Panc1 (cell line): ENCODE measurements at places on chromosomes 12 and 14.

DNA sequence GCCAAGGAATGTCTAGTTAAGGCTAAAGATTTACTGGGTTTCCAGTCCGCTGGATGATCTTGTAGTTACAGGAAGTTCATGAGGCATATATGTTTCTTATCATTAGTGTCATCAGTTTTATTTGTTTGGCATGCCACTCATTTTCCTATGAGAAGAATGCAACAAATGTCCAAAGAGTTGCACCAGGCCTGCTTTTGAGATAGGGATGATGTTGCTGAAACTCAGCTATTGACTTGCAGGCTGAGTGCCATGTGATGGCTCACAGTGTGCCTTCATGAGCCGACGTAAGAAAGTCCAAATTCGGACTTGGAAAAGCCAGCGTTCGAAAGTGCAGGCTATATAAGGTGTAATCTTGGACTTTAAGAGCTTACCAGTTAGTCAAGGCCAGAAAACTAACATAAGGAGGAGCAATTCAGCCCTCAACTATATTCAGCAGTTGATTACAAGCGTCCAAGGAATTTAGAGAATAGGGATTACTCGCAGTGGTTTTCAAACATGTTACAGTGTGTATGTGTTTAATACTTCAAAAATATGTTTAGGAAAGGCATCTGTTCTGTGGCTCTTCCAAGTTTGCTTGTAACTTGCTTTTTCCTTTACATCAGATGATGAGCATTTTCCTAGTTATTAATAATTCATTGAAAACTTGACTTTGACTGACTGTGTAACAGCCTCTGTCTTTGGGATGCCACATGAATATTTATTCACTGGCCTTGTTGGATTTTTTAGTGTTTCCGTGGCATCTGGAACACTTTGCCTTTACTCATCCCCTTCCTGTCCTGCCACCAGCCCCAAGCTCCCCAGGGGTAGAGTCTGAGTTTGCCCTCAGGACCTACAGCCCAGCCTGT lies 101.3 kb downstream of the LGMN start:
- DNase-seq: no peak

- no peak for DNase-seq
Measured at GRCh38 chr12:3249081-3249800, 172.1 kb downstream of the TSPAN9 start.

DNA sequence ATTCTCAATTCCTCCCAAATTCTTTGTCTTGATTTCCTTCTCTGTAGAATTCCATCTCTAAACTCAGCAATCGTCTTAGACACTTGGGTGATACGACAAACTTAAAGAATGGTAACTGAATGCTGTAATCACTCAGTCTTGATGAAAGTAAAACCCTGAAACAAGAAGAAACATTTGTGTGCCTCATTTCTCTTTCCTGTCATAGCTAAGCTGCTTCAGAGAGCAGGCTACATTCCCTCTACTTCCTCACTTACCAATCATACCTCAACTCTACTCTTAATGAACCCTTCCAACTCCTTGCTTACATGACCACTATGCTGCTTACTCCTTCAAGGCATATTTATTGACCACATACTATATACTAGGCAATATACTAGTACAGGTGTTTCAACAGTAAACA lies 8.3 kb downstream of the MAP4K5 start:
- no peak for DNase-seq

- DNase-seq: no peak
Measured at GRCh38 chr12:49644620-49644994, 21.2 kb downstream of the PRPF40B start.

DNA sequence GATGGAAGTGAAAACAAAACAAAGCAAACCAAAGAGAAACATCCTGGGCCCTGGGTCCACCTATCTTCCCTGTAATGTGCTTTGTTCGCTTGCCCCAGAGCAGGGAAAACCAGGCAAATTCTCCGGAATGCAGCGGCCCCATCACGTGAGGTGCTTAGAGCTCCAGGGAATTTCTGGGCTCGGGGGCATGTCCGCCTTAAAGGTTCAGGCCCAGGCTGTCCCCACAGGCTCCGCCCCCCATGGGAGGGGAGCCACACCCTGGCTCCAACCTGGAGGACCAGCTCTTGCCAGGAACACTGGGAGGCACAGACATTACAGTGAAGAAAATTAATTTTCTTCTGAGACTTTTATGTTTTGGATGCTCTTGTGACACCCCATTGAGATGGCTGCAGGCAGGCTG lies 69.9 kb downstream of the RBM19 start:
- DNase-seq: no peak

DNA sequence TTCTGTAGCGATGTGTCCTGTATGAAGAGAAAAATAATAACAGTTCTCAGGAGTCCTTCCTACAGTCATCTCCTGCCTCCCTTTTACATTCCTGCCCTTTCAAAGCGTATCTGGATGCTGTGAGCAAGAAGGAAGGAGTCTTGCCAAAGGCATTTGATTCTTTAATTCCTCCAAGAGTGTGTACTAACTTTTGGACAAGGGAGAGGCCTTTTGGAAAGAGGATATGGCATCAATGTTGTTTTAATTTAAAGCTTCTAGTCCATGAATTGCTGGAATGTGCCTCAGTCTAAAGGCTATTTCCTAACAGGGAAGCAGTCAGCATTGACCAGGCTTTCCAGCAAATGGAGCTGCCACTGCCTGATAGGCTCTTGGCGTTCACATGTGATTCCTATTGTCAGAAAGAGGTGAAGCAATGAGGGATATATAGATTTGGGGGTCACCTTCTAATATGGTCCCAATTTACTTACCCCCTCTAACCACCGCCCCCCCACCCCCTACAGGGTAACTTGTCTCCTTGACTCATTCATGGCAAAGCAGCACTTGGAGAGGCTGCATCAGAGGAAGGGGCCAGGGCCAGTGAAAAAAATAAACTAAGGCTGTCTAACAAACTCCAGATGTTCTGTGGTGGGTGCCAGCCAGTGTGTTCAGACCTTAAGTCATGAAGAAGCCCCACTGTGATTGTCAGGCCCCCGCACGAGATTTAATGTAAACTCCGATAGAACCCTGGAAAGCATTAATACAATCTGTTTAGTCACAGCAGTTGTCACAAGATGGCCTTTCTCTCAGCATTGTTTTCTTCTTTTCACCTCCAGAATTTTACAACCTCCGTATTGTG lies 220.3 kb downstream of the FBXL14 start:
- no peak for DNase-seq

GRCh38 chr12:11834931-11835330 lies 185.5 kb downstream of the ETV6 start:
- no peak for DNase-seq

DNA sequence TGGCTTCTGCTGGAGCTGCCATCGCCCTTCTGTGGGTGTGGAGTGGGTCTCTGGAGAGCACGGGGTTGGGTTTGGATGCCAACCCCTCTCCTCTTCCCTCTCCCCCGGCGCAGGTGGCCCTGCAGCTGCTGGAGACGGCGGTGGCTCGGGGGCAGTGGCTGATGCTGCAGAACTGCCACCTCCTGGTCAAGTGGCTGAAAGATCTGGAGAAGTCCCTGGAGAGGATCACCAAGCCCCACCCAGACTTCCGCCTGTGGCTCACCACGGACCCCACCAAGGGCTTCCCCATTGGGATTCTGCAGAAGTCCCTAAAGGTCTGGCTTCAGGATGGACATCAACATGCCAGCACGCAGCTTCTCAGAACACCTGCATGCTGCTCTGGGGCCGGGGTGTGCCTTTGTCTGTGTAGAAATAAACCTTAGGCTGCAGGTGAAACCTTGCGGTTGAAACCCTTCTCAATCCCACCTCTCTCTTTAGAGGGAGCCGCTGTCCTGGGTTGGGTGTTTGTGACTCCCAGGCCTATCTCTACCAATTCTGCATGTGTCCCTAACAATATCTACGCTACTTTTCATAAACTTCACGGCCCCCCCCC lies 44.3 kb downstream of the CCDC92 start:
- no peak for DNase-seq

DNA sequence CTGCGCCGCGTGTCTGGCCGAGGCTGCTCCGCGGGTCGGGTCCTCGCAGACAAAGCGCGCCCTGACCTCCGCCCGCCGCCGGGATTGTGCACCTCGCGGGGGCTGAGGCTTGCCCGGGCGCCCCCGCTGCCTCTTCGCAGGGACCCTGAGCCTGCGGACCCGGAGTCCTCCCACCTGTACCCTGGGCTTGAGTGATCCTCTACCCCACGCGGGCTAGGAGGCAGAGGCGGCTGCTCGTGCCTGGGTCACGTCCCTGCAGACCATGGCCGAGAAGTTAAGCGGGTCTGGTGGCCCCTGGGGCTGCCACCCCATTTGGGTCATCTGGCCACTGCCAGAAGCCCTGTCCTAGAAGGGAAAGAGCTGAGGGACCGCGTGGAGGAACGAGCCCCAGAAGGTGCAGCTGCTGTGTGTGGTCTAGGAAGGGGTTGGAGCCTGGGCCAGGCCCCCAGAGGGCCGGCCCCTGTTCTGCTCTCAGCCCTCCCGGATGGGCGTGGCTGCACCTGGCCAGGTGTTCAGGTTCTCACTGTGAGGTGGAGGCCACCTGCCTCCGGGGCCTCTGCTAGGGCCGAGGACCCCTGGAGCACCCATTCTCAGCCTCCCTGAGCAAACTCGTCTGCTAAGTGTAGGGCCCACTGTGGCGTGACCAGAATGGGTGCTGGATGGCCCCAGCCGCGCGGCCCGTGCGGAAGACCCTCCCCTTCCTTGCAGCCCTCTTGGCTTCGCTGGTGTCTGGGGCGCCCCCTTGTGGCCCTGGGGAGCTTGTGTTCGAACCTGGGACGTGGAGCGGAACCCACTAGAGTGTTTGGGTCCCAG lies 49.6 kb downstream of the LRCOL1 start:
- peak; percentile 5 for DNase-seq

- DNase-seq: no peak
Measured at GRCh38 chr12:42607584-42608058, 18.1 kb upstream of the PRICKLE1 start.

GRCh38 chr12:72197790-72198189 lies 74.4 kb upstream of the TRHDE start:
- no peak for DNase-seq

DNA sequence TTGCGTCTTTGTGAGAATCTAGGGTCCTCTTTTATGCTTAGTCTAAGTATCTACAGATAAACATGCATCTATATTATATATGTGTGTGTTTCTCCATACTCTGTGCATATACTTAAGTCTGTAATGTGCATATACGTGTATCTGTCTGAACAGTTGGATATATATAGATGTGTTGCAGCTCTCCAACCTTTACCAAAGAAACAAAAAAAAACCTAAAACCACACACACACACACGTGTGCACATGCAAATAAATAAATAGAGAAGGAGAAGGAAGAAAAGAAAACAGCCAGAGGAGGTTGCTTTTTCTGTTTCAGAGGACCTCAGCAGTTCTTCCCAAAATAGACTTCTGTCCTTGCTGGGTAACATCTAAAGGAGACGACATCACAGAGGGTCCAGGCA lies 244.9 kb downstream of the CACNA1C start:
- DNase-seq: no peak

DNA sequence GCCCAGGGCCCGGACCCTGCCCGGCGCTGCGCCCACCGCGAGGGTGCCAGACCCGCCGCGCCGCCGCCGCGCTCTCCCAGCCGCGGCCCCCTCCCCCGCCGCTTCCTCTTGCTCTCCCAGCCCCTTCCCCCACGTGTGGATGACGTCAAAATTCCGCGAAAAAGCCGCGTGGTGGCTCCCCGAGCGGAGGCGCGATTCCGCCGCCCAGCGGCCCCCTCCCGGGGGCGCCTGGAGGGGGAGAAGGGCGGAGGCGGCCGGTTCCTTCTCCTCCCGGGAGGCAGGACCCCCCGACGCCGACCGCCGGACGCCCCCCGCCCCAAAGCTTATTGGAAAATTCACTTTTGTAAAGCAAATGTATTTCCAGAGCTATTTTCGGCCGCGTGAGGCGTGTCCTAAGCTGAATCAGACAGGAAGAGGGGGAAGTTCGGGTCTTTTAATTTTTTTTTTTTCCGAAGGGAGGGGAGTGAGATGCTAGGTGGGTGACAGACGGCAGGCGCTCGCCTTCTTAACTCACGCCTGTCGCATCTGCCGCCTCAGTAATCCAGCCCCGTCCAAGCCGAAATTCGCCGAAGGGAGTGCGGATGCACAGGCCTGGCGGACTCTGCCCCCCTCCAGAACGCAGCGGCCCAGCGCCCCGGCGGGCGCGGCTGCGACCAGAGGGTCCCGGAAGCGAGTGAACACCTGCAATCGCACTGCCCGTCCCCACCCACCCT lies 4.1 kb upstream of the CCND2 start:
- no peak for DNase-seq

- DNase-seq: no peak
Measured at GRCh38 chr14:68361231-68361630, 431.6 kb downstream of the ZFP36L1 start.

GRCh38 chr14:44030831-44031383 lies 476.2 kb downstream of the FSCB start:
- no peak for DNase-seq

GRCh38 chr12:32390572-32391219 lies 8.7 kb upstream of the FGD4 start:
- no peak for DNase-seq

- no peak for DNase-seq
Measured at GRCh38 chr14:92635031-92635430, 113.4 kb downstream of the LGMN start.

DNA sequence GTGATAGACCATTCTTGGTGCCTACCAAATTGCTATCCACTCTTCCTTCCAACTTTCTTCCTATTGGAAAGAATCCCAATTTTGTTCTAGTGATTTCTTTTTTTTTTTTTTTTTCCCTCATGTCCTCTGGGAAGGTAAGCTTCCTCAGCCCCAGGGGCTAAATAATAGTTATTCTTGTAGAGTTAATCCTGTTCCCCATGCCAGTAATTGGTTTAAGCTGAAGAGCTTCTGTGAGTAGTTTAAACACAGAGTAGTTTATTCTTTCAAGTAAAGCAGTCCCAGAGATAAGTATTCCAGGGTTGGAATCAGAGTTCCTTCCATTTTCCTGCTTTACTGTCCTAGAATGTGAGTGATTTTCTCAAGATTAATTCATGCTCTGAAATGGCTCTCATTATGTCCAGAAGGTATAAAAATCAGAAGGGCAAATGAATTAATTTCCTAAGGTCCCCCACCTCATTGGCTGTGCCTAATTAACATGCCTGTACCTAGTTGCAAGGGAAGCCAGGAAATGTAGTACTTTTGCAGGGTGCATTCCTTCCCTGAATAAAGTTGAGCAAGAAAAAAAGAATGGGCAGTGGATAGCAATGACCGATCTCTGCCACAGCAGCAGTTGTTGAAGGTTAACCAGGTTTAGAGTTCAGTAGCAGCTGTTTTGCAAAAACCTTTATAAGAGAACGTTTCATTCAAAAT lies 97.8 kb downstream of the PLEKHA5 start:
- DNase-seq: no peak

DNA sequence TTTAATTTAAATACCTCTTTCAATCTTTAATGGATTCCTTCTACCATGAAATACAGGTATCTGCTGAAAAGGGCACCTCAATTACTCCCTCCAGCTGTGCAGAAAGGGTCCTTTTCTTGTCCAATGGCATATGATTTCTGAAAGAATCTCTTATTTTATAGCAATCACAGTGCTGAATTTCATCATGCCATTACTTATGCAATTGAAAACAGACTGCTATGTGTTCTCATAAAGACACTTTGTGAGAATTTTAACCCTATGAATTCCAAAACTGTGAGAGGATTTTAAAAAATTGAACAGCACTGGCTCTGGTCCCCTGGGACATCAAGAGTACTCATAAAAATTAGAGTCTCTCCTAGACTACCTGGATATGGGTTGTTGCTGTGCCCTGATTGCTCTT lies 45.9 kb upstream of the CNOT2 start:
- DNase-seq: no peak
